ENCODE measurements at places on chromosomes 3 and 15. TPM values are rescaled to one million over a fixed set of nuclear protein-coding genes. Genes with fewer than 3 reads are reported as not detected.

GRCh38 chr3:1693145-1693544, 405.5 kb upstream of the CNTN4 start:
- DNase-seq = peak; percentile 6

GRCh38 chr3:170162052-170162451, 19.5 kb downstream of the PHC3 start:
- no peak for DNase-seq

Gene CCR8
- total RNA-seq = not detected

Gene TLR9
- total RNA-seq = not detected

Gene CGGBP1
- total RNA-seq = 61.3 TPM

Gene TMEM158
- 16.9 TPM for total RNA-seq
